ENCODE measurements at places on chromosomes 5 and 9.

- no peak for DNase-seq
These were observed 38.3 kb downstream of the NR2F1 start for GRCh38 chr5:93621327-93621798.

DNA sequence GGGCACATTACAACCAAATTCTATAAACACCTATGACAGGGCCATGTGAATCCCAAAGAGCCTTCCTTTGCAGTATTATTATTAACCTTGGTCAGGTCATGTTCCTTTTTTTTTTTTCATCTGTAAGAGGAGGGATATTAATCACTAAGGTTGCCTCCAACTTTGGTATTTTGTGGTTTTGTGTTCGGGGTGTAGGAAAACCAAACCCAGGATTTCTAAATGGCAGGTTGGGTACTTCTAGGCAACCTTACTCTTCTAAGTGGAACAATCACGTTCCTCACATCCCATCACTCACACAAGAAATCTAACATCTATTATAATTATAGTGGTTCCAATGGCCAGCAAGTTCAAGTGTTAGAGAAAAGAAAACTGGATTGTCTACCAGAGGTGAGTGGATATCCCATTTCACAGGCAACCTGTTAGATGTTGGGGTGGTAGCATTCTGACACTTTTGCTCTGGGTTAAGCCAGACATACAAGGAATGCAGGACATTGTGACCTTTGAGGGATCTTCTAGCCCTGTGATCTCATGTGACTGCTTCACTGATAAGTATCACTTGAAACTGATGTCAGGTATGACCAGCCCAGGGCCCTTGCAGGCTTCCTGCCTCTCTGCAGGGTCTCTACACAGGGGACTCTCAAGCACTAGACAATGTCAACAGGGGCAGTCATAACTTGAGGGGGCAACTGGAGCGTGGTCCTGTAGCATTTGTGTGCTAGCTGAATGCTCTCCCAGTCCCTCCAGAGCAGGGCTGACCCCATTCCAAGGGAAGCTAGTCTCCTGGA lies 126.2 kb upstream of the VLDLR start:
- no peak for DNase-seq

GRCh38 chr9:135902655-135903357 lies 4.5 kb downstream of the CAMSAP1 start:
- DNase-seq = no peak

DNA sequence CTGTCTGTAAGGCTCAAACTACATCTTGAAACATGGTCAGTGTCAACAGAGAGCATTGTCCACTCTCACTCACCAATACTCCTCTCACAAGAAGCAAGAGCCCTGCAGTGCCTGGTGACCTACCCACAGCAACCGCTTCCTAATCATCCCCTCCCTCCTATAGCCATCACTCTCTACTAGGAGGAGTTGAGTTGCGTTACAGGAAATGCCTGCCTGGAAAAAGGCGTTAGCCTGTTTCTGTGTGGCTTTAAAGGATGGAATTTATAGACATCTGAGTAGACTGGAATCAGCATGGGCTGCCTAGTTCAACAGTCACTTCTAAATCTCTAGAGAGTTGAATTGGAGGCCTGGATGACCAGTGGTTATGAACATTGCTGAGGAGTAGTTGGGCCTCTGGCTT lies 108.3 kb upstream of the FER start:
- no peak for DNase-seq

DNA sequence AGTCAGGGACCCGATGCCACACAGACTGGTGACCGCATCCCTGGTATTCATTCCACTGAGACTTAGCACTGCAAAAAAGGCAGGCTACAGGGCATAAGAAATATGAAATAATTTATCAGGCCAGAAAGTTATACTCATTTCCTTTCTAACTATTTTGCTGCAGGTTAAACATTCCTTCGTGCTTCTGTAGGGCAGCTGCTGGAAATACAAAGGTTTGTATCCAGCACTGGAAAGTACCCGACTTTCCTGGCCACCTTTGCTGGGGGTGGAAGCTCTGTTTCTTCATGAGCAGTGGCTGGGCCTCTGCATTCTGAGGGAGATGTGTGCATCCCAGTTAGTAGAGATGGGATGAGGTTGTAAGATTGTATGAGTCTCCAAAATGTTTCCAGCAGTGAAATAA lies 478.6 kb upstream of the WWC1 start:
- no peak for DNase-seq

DNA sequence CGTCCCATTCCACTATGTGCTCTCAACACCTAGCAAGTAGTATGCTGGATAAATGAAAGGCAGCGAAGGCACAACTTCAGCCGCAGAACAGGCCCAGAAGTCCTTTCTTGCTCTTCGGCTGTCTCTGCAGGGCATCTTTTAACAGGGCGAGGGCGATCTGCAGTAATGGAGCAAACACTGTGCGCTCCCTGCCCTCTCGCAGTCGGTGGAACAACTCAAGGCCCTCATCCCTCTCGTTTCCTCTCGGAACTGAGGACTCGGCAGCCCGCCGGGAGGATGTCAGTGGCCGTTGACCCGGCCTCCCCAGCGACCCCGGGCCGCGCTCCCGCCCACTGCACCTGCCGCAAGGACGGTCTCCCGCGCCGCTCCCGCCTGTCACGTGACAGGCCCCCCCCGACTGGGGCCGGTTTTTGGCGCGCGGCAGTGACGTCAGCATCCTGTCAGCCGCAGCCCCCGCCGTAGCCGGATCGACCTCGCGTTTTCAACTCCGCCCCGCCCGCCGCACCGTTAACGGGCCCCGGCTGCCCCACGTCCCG lies 1.1 kb downstream of the ZNF367 start:
- peak; percentile 37 for DNase-seq

- no peak for DNase-seq
These were observed 24.7 kb upstream of the CETN3 start for GRCh38 chr5:90434116-90434714.

DNA sequence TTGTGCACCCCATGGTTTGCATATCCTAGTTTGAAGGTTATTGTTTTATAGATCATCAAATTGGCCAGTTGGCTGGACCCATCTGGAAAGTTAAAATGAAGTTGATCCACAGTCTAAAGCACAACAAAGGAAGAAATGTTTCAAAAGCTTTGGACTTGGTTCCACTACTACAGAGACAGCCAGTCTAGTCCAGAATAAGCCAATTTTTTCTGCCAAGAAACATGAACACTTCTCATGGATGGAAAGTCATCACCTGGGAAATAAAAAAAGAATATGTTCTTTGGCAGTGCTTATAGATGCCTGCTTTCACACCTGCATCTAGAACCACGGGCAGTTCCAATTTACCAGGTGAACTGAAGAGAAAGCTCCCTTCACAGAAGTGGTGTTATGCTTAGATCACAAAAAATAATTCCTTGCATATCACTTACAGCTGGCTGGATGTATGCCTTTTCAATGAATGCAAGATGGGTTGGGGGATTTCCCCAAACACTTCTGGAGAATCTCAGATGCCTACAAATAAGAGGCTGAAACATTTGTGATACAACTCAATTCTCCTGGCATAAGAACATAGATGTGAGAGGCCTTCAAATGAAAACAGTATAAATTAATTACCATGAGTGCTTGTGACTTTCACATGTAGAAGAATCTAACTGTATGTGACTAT lies 26.9 kb downstream of the C9 start:
- no peak for DNase-seq

DNA sequence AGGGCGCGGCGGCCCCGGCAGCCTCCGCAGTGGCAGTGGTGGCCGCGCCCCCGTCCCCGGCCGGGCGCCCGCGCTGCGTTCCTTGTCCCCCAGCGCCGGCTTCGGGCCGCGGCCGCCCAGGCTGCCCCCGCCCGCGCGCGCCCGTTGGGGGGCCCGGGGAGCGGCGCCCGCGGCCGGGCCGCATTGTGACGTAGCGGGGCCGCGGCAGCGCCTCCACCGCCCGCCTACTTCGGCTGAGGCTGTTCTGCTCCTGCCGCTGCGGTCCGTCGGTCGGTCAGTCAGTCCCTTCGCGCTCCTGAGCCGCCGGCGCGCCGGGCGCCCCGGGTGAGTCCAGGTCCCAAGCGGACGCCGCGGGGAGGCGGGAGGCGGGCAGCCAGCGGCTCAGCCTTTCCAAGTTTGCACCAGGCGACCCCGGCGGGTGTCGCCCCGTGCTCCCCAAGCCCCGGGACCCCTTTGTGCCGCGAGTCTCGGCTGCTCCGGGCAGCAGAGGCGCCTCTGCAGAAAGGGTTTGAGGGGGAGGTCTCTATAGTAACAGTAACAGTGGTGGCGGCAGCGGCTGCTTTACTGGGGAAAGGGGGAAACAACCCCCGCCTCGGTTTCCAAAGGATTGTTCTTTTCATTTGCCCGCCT lies at the start of gene SNCAIP:
SNCAIP (plus strand) TSS at position 277 of the 630 bp plus-strand sequence. CDS start 78,898 bp downstream, outside the sequence.
- DNase-seq = no peak

DNA sequence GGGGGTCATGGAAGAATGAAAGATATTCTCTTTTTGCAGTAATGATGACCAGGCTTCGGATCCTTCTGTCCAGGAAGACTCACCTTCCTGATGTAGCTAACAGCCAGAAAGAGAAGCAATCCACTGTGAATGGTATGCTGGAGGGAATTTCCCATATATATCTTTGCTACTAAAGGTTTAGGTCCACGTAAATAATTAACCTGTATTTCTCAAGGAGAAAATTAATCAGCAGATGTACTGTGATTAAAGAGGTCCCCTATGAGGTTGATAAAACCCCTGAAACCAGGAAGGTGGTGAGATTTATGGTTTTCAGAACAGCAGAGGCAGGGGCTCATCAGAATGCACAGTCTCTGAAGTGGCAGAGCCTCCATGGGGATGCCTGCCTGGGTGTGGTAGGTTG lies 11.4 kb upstream of the RAB3C start:
- DNase-seq = no peak

DNA sequence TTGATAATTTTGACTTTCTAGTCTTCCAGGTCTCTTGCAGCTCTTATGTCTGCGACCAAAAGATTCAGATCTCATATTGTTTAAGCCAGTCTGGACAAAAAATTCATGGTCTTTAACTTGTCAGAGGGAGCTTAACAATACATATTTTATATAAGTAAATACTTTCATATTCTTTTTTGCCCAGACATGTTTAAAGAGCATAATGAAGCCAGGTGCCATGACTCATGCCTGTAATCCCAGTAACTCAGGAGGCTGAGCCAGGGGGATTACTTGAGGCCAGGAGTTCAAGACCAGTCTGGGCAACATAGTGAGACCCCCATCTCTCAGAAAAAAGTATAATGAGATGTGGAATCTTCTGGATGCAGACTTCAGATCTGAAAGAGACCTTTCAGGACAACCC lies 69.8 kb downstream of the JMY start:
- no peak for DNase-seq

GRCh38 chr5:82354543-82354942 lies 76.4 kb upstream of the RPS23 start:
- no peak for DNase-seq

DNA sequence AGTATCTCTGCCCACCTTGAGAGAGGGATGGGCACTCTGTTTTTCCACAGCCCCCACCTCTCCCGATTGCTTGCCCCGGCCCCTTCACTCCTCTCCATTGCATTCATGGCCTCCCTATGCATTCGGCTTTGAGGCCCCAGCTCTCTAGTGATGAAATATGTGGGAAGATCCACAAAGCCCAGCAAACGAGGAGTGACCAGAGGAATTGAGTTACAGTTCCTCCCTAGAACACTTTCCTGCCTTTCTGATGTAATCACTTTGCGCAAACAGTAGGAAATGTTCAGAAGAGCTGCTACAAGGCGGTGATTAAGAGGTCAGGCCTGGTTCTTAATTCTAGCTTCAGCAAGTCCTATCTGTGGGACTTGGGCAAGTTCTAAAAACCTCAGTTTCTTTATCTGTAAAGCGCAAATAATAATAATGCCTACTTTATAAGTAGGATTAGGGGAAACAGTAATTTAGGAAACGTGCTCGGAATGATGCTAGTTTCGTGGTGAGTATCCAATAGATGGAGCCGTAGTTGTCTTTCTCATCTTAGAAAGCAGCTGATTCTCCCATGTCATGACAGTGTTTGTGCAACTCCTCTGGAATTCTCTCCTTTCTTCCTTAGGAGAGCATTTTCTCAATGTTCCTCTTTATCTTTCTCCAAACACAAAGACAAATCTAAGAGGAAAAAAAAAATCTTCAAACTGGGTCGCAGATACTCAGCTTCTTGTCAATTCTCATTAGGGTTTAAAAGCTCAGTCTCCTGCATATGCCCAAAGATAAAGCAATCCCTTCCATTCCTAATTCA lies 99.5 kb upstream of the MSX2 start:
- no peak for DNase-seq

DNA sequence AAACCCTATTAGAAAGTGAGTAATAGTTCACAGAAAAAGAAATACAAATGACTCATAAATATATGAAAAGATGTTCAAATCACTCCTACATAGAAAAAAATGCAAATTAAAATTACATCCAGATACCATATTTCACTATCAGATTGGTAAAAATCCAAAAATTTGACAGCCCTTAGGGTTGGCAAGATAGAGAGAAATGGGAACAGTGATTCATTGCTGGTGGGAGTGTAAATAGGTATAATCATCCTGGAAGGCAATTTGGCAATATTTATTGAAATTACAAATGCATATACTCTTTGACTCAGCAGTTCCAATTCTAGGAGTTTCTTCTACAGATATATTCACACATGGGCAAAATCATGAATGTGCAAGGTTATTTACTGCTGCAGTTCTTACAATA lies 273.5 kb downstream of the NR2F1-AS1 start:
- DNase-seq = peak; percentile 47

GRCh38 chr5:172773481-172774469 lies 2.8 kb upstream of the DUSP1 start:
- no peak for DNase-seq

DNA sequence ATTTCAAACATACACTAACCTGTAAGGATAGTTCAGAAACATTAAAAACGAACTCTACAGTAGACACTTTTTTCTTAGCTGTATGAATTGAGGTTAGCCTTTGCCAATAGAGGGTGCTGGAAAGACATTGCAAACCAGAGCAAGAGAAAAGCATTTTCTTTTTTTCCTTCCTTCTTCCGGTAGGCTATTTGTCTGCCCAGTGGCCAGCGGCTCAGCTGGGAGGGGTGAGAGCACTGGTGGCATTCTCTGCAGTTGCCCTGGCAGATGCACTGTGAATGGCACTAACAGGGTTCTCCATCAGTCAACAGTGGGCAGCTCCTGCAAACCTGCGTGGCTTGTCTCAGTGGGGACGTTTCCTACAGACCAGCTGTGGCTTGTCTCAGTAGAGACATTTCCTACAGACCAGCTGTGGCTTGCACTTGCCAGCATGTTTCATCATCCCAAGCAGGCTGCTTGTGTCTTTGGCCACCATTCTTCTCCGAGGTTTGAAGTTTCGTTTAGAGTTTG lies 984.5 kb upstream of the CDH18 start:
- no peak for DNase-seq

DNA sequence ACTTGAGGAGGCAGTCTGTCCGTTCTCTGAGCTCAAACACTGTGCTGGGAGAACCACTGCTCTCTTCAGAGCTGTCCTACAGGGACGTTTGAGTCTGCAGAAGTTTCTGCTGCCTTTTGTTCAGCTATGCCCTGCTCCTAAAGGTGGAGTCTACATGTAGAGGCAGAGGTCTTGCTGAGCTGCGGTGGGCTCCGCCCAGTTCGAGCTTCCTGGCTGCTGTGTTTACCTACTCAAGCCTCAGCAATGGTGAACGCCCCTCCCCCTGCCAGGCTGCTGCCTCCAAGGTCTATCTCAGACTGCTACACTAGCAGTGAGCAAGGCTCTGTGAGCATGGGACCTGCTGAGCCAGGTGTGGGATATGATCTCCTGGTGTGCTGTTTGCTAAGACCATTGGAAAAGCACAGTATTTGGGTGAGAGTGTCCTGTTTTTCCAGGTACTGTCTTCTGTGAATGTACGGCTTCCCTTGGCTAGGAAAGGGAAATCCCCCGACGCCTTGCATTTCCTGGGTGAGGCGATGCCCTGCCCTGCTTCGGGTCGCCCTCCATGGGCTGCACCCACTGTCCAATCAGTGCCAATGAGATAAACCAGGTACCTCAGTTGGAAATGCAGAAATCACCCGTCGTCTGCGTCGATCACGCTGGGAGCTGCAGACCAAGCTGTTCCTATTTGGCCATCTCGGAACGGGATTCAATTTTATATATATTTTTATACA lies 58.5 kb downstream of the CNTRL start:
- no peak for DNase-seq
